ENCODE measurements at places on chromosomes 16 and 17. TPM values are rescaled to one million over a fixed set of nuclear protein-coding genes. Genes with fewer than 3 reads are reported as not detected.

KRTAP1-3 gene
- total RNA-seq: not detected

TMIGD1 gene
- total RNA-seq: not detected

GRCh38 chr16:10892782-10893318, 15.8 kb downstream of the CIITA start:
- no peak for DNase-seq

ZSCAN32 gene
- total RNA-seq: 5.9 TPM

DNA sequence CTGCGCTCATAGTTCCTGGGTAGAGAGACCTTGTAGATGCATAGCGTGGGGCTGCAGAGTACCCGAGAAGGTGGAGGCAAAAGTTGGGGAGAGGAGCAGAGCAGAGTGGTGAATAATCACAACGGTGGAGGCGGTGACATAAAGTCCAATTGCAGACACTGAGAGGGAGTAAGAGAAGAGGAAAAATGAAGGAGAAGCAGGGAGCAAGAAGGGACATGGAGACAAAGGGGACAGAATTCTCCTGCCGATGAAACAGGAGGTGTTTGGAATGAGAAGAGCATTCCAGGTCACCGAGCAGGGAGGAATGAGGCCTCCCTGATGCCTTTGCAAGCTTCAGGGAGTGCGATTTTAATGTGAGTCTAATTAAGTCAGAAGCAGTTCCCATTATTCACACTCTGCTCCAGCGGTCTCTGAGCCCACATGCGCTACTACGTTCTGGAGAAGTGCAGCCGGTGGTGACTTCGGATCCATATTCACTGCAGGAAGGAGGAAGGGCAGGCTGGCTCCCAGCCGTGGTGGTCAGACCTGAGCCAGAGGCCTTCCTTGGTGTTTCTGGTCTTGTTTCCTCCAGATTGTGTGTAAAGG, 108.0 kb upstream of the DNAH9 start:
- no peak for DNase-seq

DNA sequence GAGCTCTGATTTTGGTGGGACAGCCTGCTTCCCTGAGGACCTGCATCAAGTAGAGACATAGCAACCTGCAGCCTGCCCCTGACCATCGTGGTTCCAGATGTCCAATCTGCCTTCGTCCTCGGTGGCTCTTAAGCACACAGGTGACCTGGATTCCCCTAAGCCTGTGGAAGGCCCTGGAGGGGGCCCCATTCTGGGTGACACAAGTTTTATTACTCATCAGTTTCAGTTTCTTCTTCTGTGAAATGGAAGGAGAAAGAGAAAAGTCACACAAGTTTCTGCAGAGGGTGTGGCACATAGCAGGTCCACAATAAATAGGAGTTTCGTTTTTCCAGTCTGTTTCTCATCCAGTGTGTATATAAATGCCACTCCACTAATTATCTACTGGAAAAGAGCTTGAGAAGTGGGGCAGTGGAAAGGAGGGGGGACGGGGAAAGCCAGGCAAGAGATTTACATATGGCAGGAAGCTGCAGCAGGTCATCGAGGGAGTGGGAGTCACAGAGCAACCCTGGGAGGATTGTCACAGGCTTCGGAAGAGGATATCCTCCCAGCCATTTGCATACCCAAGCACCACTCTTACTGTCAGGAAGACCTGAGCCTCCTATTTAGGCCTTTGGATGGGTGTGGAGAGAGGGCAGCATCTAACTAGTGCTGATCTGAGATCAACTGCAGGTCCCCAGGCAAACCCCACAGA, 10.0 kb upstream of the NOS2 start:
- DNase-seq: no peak

- peak; percentile 98 for DNase-seq
Measured at GRCh38 chr17:56833809-56834379, at the start of the genes C17orf67 and DGKE. Gene C17orf67, minus strand, starts transcription at chr17:56833920. Its CDS starts 18,110 bp downstream, at chr17:56815810. Gene DGKE, plus strand, starts transcription at chr17:56834151. Its CDS starts 645 bp downstream, at chr17:56834796.

Measured in left ventricle myocardium inferior (tissue), 1 donor.